ENCODE measurements at places on chromosomes 1 and 21.

GRCh38 chr1:175499595-175500382 is 243.6 kb downstream of the TNR start:
- no peak for DNase-seq

GRCh38 chr21:32548978-32549377 is 36.3 kb downstream of the TCP10L start:
- DNase-seq = no peak

GRCh38 chr1:208455821-208456220 is 211.6 kb upstream of the PLXNA2 start:
- no peak for DNase-seq

DNA sequence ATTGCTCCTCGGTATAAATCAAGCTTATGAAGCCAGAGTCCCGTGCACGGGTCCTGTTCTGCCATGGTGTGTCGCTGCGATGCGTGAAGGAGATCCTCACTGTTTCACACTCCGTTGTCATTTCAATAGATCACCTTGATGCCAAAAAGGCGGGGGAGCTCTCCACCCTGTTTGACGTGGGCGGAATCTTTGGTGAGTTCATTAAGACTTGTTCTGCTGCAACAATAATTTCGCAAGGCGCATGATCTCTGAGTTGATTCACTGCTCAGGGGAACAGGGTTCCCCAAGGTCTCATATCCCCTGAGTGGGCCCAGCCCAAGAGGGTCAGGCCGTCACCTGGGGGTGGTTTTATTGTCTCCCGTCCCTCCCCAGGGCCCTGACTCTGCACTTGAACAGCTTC is 50.0 kb downstream of the SLC37A1 start:
- DNase-seq = no peak

- DNase-seq = no peak
Measured at GRCh38 chr1:150760013-150760412, 5.6 kb downstream of the CTSS start.

DNA sequence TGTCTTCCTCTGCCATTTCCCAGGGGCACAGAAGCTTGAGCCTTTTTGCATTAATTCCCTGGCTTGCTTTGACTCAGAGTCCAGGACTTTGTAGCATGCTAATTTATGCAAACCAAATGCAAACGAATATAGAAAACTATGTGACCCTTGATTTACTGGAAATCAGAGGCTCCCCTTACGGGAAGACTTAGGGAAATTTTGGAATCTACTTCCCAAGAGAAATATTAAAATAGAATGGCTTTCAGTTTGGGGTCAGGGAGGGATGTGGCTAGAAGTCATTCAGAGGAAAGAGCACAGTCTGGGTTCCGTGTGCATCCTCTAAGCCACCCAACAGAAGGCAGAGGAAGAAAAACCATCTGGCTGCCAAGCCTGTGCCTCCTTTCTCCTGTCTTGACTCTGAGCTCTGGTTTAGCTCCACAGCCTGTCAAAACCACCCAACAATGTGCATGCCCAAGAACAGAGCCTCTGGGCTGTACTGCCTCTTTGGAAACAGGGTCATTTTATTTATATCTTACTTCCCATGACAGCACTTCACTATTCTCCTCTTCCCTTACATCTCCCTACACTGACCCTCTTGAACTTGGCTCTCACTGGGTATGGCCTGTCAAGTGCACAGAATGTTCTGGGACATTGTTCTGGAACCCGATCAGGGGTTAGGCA is 30.1 kb downstream of the ATF3 start:
- DNase-seq = no peak

GRCh38 chr1:107315652-107316051 is 174.8 kb downstream of the NTNG1 start:
- DNase-seq = no peak

- DNase-seq = no peak
Measured at GRCh38 chr1:219529116-219529515, 83.8 kb downstream of the ZC3H11B start.

DNA sequence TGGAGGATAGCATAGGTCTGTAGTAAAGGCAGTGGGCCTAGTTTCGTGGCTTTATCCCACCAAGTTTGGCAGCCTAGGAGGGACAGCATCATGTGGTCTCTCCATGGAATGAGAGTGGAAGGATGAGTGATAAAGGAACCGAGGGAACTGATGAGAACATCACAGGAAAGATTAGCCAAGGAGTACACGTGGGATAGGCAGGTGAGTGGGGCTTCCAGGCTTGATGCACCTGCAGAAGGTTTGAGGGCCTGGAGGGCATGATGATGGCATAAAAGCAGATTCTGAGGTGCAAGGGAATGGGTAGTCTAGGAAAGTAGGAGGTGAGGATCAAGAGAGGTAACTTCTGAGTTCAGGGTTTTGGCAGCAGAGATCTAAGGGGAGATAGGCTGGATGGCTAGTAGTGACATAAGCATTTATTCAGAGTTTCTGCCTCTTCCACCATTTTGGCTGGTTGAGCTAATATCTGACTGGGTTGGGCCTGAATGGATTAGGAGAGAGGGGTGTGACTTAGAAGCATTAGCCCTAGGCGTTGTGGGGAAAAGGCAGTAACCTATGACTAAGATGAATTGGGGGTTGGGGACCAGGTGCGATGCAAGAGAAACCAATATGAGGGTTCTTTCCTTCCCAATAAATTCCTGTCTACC is 9.1 kb downstream of the PTGFRN start:
- no peak for DNase-seq

DNA sequence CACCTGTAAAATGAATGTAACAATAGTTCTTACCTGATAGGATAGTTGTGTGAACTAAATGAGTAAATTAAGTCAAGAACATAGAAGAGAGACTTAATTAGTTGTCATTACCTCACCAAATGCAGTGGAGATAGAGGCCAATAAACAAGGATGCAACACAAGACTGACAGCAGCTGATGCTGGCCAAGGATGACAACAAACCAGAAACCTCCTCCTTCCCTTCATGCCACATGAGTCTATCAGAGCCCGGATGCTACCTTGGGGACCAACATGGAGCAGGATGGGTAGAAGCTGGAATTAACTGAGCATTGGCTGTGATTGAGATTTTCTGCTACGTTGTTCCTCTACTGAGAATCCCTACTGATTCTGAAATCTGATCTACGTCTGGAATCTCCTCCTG is 30.3 kb upstream of the USP1 start:
- no peak for DNase-seq

GRCh38 chr1:208714323-208714722 is 470.1 kb upstream of the PLXNA2 start:
- no peak for DNase-seq
